CD8-positive, alpha-beta T cell (primary cell): ENCODE measurements at places on chromosomes 11 and 22. TPM values are rescaled to one million over a fixed set of nuclear protein-coding genes. Genes with fewer than 3 reads are reported as not detected.

The XKR3 gene
- total RNA-seq, result not detected

The CEP57 gene
- total RNA-seq, result 53.2 TPM

The NADSYN1 gene
- 120 TPM for total RNA-seq

The FZD4 gene
- 0.05 TPM for total RNA-seq

The FXYD6 gene
- total RNA-seq, result not detected

The NCAPH2 gene
- 209 TPM for total RNA-seq

The HEPN1 gene
- not detected for total RNA-seq

The OR10A2 gene
- total RNA-seq, result not detected

The PNPLA5 gene
- total RNA-seq, result not detected

The ADORA2A gene
- total RNA-seq, result 15.9 TPM

The TRIM48 gene
- total RNA-seq, result not detected

The OSBP2 gene
- 1.1 TPM for total RNA-seq

The FOLR3 gene
- total RNA-seq, result not detected

The PHOX2A gene
- not detected for total RNA-seq

The CEP164 gene
- total RNA-seq, result 23.9 TPM

The LARGE2 gene
- total RNA-seq, result 3.0 TPM
